RPMI8226 (cell line): ENCODE measurements at places on chromosomes 12 and 14.
A peak's percentile ranks its signal among the peaks of the same experiment; 100 is the strongest.

GRCh38 chr12:69658203-69658602 lies 40.9 kb downstream of the BEST3 start:
- DNase-seq = no peak

GRCh38 chr12:1517007-1517406 lies 77.4 kb downstream of the FBXL14 start:
- no peak for DNase-seq

DNA sequence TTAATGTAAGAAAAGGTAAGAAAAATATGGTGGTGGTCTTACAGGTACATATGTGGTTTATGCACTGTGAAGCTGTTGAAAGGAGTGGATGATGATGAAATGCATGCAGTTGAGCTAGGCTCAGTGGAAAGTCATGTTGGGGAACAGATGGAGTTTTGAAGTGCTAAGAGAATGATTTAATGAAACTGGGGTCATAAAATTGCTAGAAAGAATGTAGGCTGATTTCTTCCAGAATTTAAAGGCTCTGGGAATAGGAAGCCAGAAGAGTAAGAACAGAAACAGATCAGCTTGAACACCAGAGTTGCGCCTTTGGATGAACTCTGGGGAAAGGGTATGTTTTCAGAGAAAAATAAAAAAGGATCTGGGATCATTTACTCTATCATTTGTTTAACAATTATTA lies 146.5 kb downstream of the MON2 start:
- DNase-seq = no peak

DNA sequence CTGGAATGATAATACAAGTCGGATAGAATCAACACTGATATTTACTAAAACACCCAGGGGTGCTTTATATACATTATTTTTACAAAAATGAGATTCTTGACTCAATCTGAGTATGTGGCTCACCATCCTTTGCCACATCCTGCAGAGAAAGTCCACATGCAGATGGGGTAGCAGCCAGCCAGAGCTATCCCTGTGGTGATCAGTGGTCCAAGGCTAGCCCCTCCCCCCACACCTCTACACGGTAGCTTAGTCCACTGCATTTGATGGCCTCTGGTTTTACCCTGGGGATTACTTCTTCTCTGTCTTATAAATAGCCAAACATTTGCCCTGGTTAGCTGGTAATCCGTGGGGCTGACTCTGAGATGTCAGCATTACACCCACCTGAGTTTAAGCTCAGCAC lies 28.1 kb upstream of the TTC7B start:
- DNase-seq = no peak

GRCh38 chr12:66087365-66087943 lies 43.1 kb downstream of the LLPH start:
- DNase-seq = peak; percentile 61

DNA sequence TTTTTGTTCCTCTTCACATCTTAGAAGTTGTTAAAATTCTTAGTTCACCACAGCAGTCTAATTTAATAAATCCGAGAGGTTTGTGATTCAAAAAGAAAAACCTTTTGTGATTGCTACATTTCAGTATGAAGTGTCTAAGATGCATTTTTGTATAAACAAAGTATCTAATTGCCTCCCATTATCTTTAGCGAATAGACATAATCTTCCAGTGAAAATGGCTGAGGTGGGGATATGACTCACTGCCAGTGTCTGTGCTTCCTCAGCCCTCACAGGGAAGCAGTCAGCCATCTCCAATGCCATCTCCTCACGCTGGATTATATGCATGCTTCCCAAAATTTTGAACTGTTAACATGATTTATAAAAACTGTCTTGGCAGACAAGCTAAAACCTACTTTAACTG lies 7.6 kb downstream of the GCH1 start:
- DNase-seq = no peak

- no peak for DNase-seq
Measured at GRCh38 chr14:37591311-37591940, 3.6 kb downstream of the FOXA1 start.

DNA sequence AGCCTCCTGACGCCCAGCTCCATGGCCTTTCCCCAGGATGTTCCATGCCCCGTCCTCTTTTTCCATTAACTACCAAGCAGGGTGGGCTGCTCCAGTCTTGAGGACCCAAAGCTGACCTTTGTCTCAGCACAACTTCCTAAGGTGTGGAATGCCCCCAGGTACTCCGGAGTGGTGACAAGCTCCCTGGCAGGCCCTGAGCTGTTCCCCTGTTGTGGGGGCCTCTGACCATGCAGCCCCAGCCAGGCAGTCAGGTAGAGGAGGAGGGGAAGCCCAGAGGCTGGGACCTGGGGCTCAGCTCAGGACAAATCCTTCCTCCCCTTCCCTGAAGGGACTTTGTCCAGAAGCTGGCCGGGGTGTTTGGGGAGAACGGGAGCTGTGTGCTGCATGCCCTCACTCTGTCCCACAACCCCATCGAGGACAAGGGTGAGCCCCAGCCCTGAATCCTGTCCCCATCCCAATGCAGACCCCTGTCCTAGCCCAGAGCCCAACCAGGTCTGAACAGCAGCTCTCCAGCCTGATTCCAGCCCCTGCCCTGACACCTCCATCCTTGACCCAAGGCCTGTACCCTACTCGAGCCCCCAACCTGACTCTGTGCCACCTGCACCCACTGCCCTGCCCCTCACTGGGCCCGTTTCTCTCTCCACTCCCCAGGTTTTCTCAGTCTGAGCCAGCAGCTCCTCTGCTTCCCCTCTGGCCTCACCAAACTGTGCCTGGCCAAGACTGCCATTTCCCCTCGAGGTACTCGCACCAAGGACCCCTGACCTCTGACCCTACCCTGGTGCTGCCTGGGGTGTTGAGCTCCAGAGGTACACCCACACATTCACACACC lies 4.4 kb downstream of the CARMIL3 start:
- no peak for DNase-seq

GRCh38 chr12:126742241-126742641 lies 1524.7 kb upstream of the TMEM132C start:
- DNase-seq = no peak

DNA sequence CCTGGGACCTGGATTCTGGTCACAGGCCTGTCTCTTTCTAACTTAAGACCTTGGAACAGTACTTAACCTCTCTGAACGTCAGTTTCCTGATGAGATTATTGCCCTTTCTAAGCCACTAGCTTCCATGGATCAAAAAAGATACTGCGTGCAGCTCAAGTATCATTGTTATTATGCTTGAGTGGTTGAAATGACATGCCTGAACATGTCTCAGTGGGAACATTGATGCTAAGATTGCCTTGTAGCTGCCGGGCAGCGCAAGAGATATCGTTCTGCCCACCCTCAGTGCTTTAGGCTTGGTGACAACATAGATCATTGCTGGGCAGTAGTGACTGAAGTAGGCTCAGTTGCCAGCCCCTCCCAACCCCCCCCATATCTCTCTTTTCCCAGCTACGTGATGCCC lies 131.9 kb downstream of the SMOC1 start:
- DNase-seq = no peak

GRCh38 chr12:4979737-4980136 lies 63.9 kb upstream of the KCNA5 start:
- DNase-seq = no peak

DNA sequence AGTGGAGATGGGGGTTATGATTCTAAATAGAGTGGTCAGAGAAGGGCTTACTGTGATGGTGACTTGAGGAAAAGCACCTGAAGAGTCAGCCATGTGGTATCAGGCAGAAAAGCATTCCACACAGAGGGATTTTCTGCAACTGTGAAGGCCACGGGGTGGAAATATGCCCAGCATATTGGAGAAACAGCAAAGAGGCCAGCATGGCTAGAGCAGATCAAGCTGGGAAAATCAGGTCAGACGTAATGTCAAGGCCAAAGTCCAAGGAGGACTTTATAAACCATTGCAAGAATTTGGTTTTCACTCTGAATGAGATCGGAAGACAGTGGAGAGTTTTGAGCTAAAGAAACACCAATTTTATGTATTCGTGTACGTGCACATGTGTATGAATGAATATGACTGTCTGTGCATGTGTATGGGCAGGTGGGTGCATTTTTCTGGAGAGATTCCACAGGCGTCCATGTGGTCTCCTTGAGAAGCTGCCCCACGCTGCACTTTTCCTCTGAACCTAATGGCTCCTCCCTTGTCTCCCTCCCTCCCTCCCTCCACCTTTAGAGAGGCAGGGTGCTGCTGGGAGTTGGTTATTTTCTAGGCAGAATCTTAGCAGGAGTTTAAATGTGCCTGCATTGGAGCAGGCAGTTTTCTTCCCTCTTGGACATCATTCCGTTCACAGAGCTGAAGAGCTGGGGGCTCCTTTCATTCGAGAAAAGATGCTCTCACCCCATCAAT lies 97.4 kb upstream of the PPP4R3A start:
- no peak for DNase-seq

DNA sequence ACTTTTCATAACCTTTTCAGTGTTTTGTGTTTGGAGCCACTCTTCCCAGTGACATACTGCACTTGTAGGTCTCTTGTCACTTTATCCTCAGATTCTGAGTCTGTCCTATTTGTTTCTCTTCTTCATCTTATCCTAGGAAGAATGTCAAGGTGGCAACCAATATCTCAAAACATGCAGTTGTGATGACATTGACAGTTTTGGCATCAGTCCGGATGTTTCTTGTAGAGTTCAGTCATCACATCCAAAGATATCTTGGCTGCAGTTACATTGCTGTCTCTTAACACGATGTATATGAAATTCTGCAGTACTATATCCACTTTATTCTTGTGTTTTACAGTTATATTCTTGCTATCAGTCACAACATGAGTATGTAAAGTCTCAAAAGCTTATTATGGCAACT lies 6.4 kb downstream of the ADIPOR2 start:
- DNase-seq = no peak

GRCh38 chr14:90019824-90020523 lies 41.8 kb upstream of the KCNK13 start:
- no peak for DNase-seq

GRCh38 chr12:108594-108993 lies 42.0 kb downstream of the IQSEC3 start:
- peak; percentile 80 for DNase-seq

DNA sequence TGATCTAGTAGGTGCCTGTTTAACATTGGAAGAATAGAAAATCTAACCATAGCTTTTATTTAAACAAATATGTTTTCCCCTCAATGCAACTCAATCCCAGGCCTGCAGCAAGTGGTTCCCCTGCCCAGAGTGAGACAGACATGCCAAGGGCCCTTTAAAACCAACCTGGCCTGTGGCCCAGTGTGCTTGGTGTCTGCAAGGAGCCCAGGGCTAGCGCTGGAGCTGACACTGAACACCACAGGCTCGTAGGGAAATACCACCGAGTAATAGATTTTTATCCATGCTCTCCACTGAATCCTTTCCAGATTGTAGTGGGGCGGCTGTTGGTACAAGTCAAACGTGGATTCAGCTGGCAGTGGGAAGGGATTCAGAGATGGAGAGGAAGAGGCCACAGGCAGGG lies 95.6 kb upstream of the NRXN3 start:
- no peak for DNase-seq

- no peak for DNase-seq
Measured at GRCh38 chr12:115661112-115661511, 616.4 kb downstream of the MED13L start.

- no peak for DNase-seq
Measured at GRCh38 chr14:71056168-71056567, 148.9 kb downstream of the PCNX1 start.

- no peak for DNase-seq
Measured at GRCh38 chr12:47277972-47278448, 198.3 kb upstream of the AMIGO2 start.

- DNase-seq = no peak
Measured at GRCh38 chr14:58746261-58746660, 108.5 kb downstream of the DACT1 start.

GRCh38 chr12:64193931-64194330 lies 28.2 kb downstream of the KICS2 start:
- DNase-seq = no peak

- DNase-seq = no peak
Measured at GRCh38 chr12:132302466-132303358, 26.7 kb downstream of the GALNT9 start.

GRCh38 chr14:22929961-22930364 lies 787 bp upstream of the PRMT5 start:
- DNase-seq = no peak

DNA sequence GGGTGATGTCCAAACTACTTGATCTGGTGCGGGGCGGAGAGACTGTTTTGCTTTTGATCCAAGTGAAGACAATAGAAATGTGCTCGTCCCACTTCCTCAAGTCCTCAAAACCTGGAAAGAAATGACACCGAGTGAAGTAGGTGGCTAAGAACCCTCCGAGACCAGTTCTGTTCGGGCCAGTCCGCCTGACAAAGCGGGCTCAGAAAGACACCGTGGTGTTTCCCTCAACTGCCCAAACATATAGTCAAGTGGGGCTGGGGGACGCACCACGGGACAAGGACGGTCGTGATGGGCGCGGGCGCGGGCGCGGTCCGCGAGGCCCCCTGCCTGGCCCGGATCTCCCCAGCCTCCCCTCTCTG lies 1.6 kb downstream of the PHLDA1 start:
- DNase-seq = no peak

DNA sequence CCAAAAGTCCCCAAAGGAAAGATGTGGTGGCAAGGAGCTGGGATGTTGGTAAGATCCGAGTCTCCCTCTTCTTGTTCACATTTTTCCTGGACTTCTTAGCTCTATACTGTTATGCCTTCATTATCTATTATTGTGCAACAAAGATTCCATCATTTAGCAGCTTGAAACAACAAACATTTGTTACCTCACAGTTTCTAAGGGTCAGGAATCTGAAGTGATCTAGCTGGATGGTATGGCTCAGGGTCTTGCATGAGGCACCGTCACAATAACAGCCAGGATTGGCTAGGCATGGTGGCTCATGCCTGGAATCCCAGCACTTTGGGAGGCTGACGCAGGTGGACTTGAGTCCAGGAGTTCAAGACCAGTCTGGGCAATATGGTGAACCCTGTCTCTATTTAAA lies 51.1 kb upstream of the KRAS start:
- no peak for DNase-seq

DNA sequence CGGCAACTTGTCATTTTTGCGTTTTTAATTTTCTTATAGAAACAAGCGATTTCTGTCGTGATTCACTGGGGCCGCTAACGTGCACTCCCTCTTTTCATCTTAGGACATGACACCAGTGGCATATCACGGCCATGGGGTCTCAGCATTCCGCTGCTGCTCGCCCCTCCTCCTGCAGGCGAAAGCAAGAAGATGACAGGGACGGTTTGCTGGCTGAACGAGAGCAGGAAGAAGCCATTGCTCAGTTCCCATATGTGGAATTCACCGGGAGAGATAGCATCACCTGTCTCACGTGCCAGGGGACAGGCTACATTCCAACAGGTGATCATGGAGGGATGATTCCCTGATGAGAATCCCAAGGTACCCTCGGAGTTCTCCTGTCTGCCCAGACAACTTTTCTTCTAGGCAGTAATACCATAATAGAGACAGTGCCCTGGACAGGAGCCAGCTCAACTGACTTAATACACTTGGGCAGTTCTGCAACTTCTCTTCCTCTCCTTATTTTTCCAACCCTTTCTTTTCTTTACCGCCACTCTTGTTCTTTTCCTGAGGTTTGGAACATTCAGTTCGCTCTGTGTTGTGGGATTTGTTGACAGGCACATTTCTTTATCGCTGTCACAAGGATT lies 821 bp downstream of the TMEM106C start:
- peak; percentile 35 for DNase-seq

- DNase-seq = no peak
Measured at GRCh38 chr12:70876952-70877351, 43.6 kb downstream of the PTPRR start.

GRCh38 chr12:99257672-99258071 lies 389.9 kb upstream of the GARIN6 start:
- DNase-seq = no peak

GRCh38 chr14:81435391-81436295 lies 35.5 kb upstream of the STON2 start:
- DNase-seq = peak; percentile 65

GRCh38 chr14:50173891-50174290 lies 57.5 kb downstream of the SOS2 start:
- no peak for DNase-seq
